Activated CD4-positive, alpha-beta T cell treated with anti-CD3 and anti-CD28 coated beads for 48 hours (primary cell): ENCODE measurements at places on chromosomes 11 and 22.

- no peak for DNase-seq
Observed at GRCh38 chr11:70109006-70109405, 30.9 kb downstream of the ANO1 start.

GRCh38 chr11:106305458-106305857 is 228.0 kb downstream of the AASDHPPT start:
- DNase-seq: no peak

DNA sequence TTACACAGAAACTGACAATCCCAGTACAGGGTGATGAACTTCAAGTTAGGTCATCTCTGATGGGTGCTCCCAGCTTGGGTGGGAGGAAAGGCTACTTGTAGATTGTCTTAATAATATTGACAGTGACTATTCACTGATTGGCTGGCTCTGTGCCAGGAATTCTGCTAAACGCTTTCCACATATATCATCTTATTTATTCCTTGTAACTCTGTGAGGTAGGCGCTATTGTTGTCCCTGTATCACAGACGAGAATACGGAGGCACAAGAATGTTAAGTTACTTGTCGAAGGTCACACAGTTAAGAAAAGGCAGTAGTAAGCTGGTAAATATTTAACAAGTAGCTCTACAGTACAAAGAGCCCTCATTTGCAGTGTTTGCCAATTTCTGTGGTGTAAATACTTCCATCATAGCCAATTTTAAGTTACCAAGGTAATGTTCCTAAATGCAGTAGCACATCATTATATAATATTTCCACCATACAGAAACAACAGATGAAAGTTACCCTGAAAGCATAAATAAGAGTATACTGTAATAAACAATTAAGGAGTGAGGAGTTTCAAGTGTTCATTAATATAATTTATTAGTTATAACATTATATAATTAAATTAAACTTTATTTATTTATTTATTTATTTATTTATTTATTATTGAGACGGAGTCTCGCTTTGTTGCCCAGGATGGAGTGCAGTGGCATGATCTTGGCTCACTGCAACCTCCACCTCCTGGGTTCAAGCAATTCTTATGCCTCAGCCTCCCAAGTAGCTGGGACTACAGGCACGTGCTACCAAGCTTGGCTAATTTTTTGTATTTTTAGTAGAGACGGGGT is 11.5 kb upstream of the TIMP3 start:
- no peak for DNase-seq

DNA sequence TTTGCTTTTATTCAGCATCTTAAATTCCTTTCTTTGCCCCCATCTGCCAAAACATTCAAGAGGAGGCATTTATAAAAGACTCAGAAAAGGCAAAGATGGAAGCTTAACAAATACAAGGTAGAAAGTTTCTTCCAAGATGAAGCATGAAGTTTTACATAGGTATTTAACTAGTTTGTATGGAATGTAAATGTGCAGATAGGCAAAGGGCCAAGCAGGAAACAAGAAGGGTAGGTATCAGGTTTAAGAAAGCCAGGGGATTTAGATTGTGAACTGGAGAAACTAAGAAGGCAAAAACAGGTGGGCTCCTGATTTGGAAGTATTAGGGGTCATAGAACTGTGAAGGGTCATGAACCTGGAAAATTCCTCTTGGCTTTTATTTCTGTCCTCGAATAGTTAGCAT is 62.6 kb downstream of the PPP2R1B start:
- DNase-seq: no peak

DNA sequence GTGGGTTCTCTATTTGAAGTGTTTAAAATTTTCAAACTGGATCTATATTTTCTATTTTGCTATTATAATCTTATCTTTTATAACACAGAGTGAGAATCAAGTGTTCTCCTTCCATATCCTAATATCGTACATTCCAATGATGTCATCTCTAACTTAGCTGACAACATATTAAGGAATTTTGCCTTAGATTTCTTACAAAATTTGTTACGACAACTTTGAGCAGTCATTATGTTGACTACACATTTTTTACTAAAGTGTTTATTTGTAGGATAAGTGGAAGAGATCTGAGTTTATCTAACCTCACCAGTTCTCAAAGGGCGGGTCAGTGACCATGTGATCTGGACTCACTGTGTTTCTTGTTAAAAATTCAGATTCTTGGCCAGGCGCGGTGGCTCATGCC is 12.7 kb downstream of the BTG4 start:
- no peak for DNase-seq

DNA sequence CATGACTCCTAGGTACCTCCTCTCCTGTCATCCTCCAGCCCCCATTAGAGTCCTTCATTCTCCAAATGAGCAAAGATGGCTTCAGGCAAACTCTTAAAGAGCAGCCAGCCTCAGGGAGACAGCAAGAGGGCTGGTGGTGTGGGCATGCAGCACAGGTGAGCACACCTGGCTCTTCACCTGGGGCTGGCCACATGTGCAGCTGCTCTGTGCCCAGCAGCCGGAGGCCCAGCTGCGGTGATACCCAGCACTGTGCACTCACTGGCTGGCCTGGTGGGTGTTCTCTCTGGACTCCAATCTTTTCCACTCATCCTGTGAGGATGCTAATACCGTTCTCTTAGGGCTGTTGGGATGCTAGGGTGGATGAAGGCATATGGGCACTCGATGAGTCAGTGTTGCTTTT is 106.1 kb upstream of the PARVA start:
- no peak for DNase-seq
